NCI-H1417 (cell line): ENCODE measurements at places on chromosomes 12 and 14.

DNA sequence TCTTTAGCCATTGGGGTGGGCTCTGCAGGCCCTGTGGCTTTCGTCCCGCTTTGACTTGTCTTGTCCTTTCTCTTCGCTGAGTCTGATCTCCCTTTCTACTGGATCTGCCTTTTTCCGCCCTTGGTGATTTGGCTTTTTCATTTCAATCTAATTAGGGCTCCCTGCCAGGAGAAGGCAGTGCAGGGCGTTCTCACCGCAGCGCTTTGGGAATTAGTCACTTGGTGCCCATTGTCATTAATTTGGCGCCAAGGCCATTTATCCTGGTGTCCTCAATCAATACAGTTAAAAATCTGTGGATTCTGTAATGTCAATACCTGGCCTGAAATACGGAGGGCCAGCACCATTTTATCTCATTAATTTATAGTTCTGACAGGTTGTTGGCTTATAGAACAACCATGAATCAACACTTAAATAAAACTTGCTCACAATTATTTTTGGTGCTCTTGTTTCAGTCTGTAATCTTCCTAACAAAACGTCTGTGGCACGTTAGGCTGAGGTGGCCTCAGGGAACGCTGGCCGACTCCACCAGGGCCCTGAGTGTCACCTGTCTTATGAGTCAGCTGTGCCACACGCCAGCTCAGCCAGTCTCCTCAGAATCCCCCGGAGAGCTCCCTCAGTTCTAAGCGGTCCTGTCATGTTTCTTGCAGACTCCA, 115.7 kb downstream of the BEGAIN start:
- peak; percentile 89 for DNase-seq

- DNase-seq: no peak
Measured at GRCh38 chr12:95286713-95287112, 69.1 kb downstream of the VEZT start.

DNA sequence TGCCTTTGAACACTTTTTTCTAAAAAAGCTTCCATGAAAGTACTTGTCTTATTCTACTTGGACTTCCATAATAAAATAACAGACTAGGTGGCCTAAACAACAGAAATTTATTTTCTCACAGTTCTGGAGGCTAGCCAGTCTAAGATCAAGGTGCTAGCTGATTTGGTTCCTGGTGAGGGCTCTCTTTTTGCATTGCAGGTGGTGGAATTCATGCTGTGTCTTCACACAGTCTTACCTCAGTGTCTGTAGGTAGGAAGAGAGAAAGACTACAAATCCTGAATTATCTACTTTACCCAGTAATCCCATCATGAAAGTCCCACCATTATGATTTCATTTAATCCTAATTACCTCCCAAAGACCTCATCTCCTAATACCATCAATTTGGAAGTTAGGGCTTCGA, 356.0 kb downstream of the NAV3 start:
- DNase-seq: no peak

DNA sequence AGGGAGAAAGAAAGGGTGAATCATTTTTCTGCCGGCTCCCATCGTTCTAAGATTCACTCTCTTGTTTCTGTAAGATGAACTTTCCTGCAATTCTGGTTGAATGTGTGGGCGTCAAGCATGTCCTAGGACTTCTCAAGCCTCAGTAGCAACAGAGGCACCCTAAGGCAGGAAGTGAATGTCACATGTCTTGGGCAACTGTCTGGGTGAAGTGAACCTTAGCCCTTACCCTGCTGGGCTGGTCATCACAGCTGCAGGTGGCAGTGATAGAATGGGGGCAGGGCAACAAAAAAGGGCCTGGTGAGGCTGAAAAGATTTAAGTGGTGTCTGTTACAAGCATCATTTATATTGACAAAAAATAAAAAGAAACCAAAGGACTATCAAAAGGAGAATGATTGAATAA, 45.9 kb upstream of the CAND1 start:
- peak; percentile 59 for DNase-seq

DNA sequence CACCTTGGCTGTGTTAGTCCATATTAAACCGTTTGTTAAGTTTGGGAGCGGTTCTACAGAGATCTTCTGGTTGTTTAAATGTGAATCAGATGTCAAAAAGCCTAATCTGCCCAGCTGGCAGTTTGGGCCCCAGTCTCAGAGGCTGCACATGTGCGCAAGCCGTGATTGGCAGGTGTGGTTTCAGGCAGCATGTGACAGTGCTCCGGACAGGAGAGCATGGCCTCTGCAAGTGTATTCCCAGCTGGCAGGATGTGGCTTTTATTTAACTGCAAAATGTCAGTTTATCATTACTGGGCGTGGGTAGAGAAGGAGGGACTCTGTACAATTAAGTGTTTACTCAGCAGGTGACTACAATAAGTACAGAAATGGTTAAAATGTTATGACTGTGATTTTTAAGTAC, 77.5 kb downstream of the PELI2 start:
- DNase-seq: peak; percentile 68

- peak; percentile 64 for DNase-seq
Measured at GRCh38 chr12:56628671-56629458, 1.3 kb downstream of the BAZ2A start.

DNA sequence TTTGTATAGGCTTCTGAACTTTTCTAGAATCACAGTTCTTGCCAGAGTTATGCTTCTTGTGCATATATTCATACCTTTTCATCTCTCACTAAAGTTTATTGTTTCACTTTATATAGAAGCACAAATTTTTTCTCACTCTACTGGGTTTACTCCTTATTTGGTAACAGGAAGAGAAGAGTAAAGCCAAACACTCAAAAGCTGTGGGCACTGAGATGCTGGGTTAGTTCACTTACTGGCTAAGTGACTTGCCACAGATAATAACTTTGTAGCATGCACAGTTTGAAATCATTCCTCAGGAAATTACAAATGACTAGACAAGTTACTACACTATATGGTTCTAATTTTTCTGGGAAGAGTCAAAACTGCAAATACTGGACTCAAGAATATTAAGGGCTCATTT, 7.8 kb downstream of the HIGD1C start:
- no peak for DNase-seq

GRCh38 chr14:64952598-64953309, 10.2 kb upstream of the GPX2 start:
- DNase-seq: no peak

GRCh38 chr12:87687362-87687761, 341.8 kb downstream of the C12orf50 start:
- DNase-seq: no peak

GRCh38 chr12:119340578-119340977, 6.0 kb downstream of the CCDC60 start:
- DNase-seq: no peak

DNA sequence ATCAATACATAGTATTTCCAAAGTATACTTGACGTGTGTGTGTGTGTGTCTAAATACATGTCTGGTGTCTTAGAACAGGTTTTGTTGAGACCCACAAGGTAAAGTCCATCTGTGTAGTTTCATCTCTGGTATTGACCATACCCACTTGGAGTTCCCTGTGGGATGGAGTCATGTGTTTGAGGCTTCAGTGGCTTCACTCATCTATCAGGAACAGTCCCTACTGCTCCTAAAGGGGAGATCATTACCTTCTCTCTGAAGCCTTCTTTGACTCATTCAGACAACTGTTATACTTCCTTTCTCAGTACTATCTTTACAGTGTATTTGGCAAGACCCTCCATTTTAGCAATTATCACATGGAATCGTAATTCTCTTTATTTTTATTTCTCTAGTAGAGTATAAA, 14.2 kb downstream of the RAB21 start:
- DNase-seq: no peak

GRCh38 chr12:77214136-77214535, 148.8 kb upstream of the E2F7 start:
- DNase-seq: no peak

DNA sequence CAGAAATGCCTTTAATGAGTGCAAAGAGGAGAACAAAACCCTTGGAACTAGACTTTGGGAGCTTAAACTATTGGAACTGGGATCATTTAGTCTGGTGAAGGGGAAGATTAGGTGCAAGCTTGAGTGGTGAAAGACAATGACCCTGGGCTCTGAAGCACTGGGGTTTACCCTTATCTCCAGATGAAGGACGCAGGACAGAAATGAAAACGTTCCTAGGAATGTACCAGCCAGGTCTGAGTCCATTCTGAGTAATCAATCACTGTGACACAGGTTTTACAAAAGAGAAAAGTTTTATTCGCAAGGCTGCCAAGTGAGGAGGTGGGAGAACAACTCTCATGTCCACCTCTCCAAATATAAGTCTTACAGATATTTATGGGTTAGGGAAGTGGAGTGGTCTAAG, 249.1 kb downstream of the LRIG3 start:
- no peak for DNase-seq

GRCh38 chr14:76088771-76089571, 62.8 kb upstream of the GPATCH2L start:
- DNase-seq: no peak

GRCh38 chr12:6778217-6778573, 5.9 kb downstream of the LAG3 start:
- peak; percentile 42 for DNase-seq

DNA sequence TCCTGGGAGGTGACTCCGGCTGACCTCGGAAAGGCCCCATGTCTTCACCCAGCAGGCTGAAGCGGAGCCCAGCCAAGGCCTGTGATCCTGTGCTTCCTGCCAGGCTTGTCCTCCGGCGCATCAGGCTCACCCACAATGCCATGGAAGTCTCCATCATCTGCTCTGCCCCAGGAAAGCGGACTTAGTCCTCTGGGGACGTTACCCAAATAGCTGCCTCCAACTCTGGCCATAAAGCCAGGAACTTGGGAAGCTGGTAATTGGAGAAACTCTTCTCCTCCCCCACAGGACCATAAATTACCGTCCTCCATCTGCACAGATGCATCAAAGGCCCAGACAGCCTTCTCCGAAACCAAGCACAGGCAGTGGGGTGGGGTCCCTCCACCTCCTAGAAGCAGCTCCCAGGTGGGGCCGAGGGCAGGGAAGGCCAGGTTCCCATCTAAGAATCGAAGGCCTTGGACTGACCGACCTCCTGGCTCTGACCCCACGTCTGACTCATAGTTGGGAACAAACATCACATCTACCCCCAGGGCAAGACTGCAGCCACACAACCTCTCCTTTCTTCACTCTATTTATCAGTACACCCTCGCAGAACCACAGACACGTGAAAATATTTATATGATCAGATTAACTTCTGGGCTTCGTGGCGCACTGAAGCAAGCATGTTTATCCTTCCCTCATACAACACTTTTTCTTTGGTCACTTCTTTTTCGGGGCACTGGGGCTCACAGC, 56.4 kb downstream of the PITPNM2 start:
- no peak for DNase-seq

DNA sequence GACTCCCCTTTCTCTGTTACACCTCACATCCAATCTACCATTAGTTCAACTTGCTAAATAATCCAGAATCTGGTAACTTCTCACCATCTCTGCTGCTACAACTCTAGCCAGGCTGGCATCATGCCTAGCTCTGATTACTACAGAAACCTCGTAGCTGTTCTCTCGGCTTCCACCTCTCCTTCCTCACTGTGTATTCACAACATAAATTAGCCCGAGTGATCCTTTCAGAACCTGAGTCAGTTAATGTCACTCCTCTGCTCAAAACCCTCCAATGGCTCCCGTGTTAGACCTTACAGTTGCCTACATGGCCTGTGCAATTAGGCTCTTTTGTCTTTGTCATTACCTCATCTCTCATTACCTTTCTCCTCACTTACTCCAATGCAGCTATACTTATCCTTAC, 139.4 kb downstream of the PDE3A start:
- DNase-seq: no peak

GRCh38 chr14:103925316-103925715, 2.9 kb upstream of the TDRD9 start:
- DNase-seq: no peak

DNA sequence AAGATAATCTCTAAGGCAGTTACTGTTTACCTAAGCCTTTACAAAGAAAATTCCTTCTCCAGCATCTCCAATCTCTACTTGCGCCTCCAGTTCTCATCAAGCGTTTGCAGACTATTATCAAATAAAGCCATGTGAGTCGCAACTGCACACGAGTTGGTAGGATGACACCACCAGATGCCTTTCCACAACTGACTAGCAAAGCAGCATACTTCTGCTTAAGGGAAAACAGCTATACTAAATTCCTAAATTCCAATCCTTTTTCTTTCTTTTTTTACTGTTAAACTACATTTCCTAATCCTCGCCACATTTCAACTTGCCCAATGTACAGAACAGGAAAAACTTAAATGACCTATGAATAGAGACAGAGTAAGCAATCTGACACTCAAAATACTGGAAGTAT, 166.7 kb downstream of the ITPR2 start:
- DNase-seq: no peak

GRCh38 chr12:90335566-90335965, 619.4 kb downstream of the CCER1 start:
- no peak for DNase-seq

DNA sequence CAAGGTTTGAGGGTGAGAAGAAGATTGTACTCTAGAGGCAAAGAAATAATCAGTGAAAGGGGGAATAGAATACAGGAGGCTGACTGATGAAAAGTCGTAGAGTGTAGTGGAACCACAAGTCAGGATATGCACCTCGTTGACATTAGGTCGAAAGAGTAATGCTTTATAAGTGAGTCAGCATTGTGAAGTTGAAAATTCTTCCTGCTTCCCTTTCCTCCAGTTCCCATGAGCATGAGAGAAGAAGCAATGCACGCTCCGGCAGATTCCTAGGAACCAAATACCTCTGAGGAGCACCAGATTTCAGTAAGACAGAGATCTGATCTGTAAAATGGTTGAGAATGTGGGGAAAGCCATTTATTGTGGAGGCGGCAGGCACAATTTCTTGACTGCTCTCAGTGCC, 16.5 kb downstream of the CCER1 start:
- DNase-seq: no peak

GRCh38 chr12:100414739-100415138, 57.9 kb downstream of the SLC17A8 start:
- DNase-seq: no peak

GRCh38 chr12:127052511-127053232, 1214.3 kb upstream of the TMEM132C start:
- no peak for DNase-seq

- no peak for DNase-seq
Measured at GRCh38 chr12:77553976-77554619, 276.6 kb upstream of the NAV3 start.

- no peak for DNase-seq
Measured at GRCh38 chr12:26825459-26826016, 7.5 kb downstream of the ITPR2 start.
